ENCODE measurements at places on chromosomes 16 and 17.

GRCh38 chr17:38533866-38534497, 71.8 kb downstream of the SRCIN1 start:
- no peak for DNase-seq

- no peak for DNase-seq
Measured at GRCh38 chr17:64580384-64581315, 73.9 kb downstream of the CEP95 start.

- no peak for DNase-seq
Measured at GRCh38 chr17:8740486-8740885, 4.2 kb downstream of the CCDC42 start.

GRCh38 chr17:76542984-76543383, 3.1 kb downstream of the PRCD start:
- no peak for DNase-seq

- DNase-seq: no peak
Measured at GRCh38 chr17:10120109-10120485, 78.3 kb downstream of the GAS7 start.

- DNase-seq: no peak
Measured at GRCh38 chr17:56653877-56654276, 60.4 kb downstream of the NOG start.

DNA sequence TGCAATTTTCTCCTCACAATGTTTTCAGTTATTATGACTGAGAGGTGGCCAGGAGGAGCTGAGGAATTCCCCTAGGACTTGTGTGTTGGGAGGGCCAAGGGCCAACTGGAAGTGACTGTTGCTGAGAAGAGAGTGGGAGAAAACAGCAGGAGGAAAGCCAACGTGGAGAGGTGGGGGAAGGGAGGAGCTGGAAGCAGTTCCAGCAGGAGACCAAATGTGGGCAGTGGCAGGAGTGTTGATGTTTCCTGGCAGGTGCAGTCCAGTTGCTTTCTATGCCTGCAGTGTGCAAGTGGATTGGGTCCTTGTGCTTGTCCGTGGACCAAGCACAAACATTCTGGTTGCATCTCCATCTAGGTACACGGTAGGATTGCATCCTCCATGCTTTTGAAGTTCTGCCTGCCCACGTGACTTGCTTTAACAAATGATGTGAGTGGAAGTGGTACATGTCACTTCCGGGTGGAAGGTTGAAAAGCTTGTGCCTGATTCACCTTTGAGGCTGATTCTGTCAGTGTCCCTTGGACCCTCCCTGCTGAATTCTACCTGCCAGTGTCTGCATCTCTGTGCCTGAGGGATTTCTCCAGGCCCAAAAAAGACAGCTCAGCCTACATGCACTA, 54.7 kb upstream of the CRHR1 start:
- DNase-seq: no peak

DNA sequence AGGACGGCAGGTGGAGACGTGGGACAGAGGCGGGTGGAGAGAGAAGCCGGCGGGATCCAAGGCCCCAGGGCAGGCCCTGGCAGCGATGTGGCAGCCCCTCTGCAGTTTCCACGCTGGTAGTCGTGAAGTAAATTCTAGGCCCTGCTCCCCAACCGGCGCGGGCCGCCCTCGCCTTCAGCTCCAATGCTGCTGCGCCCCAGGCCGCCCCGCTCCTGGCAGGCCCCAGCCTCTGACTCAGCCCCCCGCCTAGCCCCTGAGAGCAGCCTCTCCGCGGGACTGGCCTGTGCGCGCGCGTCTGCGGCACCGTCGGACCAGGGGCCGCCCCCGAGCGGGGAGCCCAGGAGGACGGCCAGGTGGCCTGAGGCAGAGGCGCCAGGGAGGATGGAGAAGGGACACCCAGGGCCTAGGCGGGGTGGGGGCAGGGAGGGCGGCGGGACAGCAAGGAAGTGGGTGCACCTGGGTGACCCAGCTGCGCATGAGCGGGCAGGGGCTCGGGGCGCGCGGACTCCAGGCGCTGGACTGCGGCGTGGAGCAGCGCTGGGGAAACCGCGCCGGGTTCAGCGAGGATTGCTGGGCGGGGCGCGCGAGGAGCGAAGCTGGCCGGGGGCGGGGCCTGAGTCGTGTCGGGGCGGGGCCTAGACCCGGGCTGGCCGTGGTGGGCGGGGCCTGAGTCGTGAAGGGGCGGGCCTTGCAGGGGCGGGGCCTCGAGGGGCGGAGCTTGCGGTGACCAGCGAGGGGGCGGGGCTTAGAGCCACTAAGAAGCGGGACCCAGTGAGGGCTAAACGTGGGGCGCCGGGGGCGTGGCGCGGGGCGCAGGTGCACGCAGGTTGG, 29.6 kb downstream of the ZNF778 start:
- DNase-seq: peak; percentile 88

GRCh38 chr16:75433732-75434413, 570 bp upstream of the CFDP1 start:
- peak; percentile 89 for DNase-seq

- no peak for DNase-seq
Measured at GRCh38 chr17:51189628-51190027, 23.4 kb downstream of the NME2 start.

DNA sequence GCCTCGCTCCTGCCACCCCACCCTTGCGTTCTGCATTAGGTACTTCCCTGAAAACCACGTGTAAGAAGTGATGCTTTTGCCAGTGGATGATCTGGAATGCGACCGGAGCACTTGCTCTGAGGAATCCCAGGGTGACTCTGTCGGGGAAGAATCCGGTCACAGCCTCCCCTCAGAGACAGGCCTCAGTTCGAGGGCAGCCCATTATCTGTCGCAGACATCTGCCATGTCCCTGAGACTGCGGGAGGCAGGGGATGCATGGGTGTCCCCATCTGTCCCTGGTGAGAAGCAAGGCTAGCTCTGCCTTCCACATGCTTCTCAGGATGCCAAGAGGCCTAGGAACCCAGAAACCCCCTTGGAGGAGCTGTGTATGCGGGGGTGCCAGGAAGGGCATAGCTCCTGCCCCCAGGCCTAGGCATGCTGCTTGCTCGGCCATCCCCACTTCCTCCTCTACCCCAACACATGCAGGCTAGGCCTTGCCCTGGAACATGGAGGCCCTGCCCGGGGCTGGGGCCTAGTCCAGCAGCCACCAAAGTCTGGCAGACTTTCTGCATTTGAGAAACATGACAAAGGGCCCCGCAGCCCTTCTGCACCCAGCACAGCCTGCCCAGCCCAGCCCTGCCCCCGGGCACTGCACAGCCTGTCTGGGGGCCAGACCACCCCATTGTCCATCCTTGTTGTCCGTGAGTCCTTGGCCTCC, 20.5 kb downstream of the MNT start:
- peak; percentile 79 for DNase-seq

DNA sequence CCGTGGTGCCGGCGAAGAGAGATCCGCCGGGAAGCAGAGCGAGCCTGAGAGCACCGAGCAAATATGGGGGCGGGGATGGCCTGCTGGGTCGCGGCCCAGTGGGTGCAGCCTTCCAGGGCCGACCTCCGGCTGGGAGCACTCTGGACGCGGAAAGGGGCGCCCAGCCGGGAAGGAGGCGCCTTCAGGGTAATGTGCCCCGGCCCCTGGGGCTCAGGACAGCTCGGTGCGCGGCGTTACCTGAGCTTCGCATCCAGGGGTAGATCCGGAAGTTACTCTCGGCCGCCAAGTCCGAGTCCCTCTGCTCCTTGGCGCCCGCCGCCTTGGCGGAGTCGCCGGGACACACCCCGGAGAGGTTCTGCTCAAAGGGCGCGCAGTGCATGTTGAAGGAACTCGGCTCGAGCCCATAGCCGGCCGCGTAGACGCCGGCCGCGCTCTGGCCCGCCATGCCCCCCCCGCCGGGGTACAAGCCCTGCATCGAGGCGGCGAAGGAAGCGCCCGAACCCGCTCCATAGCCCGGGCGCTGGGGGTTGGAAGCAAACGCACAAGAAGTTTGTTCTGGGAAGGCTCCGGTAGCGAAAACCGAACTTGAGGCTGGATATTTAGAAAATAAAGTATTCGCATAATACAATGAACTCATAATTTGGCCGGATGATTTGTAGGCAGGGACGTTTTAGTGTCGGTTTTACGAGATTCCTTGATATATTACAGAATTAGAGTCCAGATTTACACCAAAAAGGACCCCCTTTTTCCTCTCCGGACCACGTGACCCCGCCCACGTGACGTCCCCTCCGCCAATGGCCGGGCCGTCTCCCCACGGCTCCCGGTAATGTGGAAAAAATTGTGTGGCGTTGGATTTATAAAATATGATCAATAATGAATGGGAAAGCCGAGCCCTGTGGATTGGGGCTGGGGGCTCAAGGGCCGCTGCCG, at the start of gene HOXB7:
Gene HOXB7, minus strand, starts transcription at position 736 of the 930 bp plus-strand sequence. Its CDS starts 99 bp downstream, at position 637.
- no peak for DNase-seq

DNA sequence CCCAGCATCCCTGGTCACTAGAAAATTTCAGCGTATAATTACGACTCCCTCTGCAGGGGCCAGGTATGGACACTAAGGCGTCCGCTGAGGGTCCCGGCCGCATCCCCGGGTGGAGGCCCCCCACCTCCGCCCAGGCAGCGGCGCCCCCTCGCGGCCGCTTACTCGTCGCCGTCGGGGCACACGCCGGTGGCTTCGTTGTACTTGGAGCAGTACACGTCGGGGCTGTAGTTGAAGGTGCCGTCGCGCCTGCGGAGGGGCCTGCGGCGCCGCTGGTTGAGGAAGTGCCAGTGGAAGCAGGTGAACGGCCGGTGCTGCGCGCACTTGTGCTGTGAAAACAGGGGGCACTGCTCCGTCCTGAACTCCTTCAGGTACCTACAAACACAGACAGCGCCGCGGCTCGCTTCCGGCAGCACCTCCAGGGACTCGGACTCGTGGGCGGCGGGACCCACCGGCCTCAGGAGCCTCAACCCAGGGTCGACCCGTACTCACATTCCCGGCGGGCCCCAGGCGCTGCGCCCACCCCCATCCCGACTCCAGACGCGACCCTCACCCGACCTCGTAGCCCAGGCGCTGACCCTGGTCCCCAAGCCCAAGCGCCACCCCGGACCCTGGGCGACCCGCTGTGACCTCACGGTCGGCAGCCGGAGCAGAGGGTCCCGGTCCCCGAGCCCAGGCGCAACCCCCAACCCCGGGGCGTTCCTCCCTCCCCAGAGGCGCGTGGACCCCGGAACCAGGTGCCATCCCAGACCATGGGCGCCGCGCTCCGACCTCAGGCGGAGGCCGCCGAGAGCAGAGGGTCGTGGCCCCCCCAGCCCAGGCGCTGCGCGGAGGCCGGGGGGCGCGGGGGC, 596 bp downstream of the UNKL start:
- DNase-seq: peak; percentile 66

DNA sequence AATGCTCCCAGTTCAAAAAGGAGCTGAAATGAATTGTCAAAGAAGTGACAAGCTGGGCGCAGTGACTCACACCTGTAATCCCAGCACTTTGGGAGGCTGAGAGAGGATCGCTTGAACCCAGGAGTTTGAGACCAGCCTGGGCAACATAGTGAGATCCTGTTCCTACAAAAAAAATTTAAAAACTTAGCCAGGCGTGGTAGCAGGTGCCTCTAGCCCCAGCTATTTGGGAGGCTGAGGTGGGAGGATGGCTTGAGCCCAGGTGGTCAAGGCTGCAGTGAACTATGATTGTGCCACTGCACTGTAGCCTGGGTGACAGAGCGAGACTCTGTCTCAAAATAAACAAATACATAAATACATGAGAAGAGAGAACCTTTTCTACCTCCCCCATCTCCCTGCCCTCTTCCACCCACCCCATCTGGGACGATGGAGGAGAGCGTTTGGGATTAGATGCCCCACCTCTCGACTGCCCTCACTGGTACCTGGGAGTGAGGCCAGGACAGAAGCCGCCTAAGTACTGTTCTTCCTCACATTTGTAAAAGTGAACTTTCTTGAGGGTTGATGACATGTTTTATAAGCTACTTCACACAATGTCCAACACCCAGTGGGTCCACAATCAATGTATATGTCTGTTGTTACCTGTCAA, 2.4 kb downstream of the IL4R start:
- no peak for DNase-seq

DNA sequence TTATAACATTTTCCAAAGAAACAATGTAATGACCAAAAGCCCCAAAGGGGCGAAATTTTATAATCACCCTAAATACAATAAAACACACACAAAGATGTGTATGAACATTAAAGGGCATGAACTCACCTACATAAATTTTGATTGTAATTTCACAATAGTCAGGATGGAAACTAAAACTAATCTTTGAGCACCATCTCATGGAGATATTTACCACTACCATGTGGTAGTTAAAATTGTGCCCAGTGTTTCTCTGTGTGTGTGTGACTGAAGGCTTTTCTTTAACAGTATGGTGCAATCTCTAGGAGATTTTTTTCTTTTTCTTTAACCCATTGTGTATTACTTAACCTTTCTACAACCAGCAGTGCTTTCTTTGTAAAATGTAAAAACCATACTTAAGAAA, 19.7 kb upstream of the MEIOC start:
- DNase-seq: peak; percentile 54

- DNase-seq: no peak
Measured at GRCh38 chr17:37301288-37301687, 74.5 kb upstream of the C17orf78 start.
